ENCODE measurements at places on chromosomes 1 and 21.

DNA sequence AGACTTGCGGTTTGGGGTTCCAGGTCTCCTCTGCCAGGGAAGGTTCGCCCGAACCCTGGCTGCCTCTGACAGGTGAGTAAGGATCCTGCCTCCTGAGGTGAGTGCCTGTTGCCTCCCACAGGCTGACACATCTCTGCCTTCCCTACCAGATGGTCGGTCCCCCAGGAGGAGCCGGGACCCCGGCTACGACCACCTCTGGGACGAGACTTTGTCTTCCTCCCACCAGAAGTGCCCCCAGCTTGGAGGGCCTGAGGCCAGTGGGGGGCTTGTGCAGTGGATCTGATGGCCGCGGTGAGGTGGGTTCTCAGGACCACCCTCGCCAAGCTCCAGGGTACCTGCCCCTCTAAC lies 7.6 kb downstream of the PERM1 start:
- DNase-seq = no peak

DNA sequence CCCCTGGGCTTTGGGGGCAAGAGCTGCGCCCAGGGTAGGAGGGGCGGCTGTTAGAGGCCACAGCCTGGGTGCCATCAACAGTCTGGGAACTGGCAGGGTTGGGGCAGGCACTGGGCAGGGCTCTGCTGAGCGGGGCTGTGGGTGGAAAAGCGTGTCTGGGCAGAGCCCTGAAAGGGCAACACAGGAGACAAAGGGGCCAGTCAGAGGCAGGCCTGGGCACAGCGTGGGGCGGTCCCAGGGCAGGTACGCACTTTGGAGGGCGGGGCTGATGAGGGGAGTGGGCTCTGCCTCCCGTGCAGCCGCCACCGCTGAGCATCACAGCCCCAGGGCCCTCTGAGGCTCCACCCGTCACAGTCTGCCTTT lies 13.9 kb downstream of the CELSR2 start:
- no peak for DNase-seq

- no peak for DNase-seq
Measured at GRCh38 chr1:96238426-96238825, 483.2 kb upstream of the PTBP2 start.

GRCh38 chr21:44954281-44954771 lies 14.5 kb downstream of the SLX9 start:
- DNase-seq = no peak

- DNase-seq = no peak
Measured at GRCh38 chr1:227756172-227756959, 21.1 kb downstream of the SNAP47 start.

GRCh38 chr1:5376538-5377247 lies 615.5 kb downstream of the NPHP4 start:
- DNase-seq = no peak

DNA sequence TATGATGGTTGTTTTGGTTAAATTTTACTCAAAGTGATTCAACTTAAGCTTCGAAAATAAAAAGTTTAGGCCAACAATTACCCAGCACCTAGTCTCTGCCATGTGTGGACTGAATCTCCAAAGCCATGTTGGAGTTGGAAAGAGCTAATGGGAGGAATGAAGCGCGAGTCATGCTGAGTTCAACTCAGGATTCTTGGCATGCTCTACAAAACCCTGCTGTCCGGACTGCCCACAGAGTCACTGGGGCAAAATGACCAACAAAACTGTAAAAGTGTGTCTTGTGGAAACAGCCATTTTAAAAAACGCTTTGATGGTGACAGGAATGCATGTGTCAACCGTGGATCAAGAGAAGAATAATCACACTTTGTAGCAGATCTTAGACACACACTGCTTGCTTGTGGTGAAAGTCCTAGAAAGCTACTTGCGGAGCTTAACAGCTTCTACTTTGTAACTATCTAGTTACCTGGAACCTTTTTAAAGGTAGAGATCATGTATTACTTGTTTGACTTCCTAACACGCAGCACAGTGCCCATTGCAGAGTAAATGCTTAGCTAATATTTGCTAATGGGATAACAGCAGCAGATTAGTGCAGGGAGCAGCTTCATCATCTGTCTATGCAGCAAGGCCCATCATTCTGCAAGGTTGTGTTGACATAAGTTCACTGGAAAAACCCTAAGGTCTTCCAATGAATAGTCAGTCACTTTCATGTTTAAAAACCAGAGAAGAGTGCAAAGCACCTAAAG lies 7.0 kb upstream of the GBP6 start:
- DNase-seq = no peak

DNA sequence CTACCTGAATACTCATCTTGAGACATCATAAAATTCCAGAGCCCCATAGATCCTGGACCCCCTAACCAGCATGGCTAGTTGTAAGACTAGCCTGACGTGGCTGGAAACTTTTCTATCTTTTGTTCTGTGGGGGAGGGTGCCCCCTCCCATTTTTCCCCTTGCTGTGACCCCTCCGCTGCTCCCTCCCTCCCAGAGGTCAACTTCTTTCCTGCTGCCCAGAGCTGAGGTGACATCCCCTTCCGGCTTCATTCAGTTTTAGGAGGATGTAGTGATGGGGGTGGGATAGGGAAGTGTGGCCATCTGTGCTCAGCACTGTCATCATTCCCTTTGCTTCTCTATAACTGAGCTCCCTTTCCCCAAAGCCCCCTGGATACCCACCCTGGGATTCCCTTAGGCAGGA lies 4.4 kb upstream of the SLC41A1 start:
- DNase-seq = no peak

DNA sequence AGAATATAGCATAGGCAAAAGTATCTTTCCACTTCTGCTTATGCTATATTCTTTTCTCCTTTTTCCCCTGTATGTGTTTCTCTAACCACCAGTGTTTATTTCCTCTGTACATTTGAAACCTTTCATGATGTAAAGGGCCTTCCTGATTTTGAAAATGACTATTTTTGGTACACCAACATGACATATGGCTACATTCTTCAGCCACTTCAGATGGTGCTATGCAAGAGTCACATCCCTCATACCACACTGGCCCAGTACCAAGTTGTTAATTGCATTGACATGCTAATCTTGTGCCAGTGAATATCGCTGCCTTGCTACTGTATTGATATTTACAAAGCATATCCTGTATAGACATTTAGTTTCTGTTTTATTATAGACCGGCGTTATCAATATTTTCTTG lies 408.7 kb downstream of the NCAM2 start:
- no peak for DNase-seq

GRCh38 chr1:228275430-228276173 lies 67.8 kb downstream of the OBSCN start:
- peak; percentile 14 for DNase-seq

DNA sequence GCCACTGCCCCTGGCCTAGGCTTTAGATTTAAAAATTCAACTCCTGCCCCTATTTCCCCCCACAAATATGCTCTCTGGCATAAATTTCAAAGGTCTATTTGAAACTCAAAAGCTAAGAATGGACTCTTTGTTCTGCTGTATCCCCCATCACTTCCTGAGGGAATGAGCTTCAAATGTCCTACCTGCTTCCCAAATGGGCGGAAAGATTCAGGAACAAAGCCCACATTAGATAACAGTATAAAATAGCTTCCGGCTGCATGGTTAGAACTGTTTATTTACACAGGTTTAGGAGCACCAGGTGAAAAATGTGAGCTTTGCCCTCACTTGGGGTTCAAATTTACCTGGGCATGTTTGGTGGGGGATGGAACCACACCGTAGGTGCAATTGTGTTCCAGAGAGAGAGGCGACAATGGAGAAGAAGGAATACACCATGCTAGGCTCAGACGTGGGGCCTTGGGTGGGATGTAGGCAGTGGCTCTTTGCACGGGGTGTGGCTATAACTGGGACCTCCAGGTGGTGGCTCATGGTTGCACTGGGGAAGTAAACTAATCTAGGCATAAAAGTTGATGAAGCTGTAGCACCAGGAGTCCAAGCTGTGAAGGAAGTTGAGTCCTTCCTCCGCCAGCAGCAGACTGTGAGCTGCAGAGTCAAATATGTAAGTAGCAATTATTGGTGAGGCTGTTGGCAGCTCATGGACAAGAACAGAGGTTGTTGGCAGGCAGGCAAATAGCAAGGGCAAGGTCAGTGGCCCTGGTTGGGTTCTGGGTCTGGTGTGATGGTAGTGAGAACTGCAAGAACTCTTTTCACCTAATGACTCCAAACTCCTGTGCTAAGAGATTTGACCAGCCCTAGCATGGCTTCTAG lies 41.5 kb upstream of the SRSF10 start:
- DNase-seq = no peak

DNA sequence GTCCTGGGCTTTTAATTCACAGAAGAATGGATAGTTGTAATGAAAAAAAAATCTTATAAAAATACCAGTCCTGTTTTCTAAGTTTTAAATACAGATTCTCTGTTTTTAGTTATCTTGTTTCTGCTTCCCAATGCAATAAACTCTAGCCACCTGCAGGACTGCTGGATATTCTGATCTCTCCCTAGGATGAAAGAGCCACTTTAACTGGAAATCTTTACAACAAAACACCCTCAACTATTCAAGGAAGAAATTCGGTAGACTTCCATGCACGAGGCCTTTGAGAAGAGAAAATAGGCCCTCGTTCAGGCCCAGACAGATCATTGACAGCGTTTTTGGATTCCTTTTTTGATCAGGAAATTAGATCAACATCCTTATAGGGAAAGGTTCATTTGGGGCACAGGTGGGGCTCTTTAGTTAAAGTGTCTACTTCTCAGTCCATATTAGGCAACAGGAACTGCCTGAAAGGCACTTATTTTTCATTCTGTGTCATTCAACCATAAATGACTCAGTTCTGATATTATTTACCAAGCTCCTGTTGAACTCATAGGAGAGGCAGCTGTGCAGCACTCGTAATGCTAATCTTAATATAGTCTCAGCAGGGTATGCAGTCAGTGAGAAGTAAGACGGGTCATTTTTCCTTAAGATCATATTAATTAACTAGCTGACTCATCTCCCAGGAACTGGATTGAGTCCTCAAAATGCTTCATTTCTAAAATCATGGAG lies 71.1 kb upstream of the ERRFI1 start:
- peak; percentile 53 for DNase-seq

DNA sequence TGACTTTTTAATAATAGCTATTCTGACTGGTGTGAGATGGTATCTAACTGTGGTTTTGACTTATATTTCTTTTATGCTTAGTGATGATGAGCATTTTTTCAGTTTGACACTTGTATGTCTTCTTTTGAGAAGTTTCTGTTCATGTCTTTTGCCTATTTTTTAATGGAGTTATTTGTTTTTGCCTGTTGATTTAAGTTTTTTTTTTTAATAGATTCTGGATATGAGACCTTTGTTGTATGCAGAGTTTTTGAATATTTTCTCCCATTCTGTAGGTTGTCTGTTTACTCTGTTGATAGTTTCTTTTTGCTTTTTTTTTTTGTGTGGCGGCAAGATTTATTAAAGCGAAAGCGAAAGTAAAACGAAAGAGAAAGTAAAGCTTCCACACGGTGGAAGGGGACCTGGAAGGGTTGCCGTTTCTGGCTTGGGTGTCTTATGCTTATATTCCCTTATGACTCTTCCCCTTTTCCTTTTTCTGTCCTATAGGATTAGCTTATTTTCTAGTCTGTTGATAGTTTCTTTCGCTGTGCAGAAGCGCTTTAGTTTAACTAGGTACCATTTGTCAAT lies 67.6 kb downstream of the TBX19 start:
- no peak for DNase-seq

DNA sequence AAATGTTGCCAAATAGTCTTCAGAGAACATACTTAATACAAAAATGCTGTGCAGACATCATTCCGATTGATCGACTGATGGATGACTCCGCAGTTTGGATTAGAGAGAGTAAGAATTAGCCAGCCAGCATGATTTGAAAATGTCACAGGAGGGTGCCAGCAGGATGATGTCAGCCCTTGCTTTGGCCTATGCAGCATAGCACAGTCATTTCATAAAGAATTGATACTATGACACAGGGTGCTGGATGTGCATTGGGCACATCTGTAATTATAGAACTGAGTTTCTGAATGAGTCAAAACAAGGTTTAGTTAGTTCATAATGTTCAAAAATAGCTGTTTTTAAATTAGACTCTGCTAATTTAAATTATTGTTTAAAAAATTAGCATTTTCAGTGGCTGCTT lies 21.6 kb upstream of the TRAF5 start:
- no peak for DNase-seq

GRCh38 chr1:115530407-115530806 lies 111.4 kb upstream of the VANGL1 start:
- no peak for DNase-seq

GRCh38 chr1:223088713-223089240 lies 54.3 kb downstream of the TLR5 start:
- no peak for DNase-seq

- no peak for DNase-seq
Measured at GRCh38 chr1:113871597-113872113, at the start of gene PTPN22. Gene PTPN22, minus strand, starts transcription at chr1:113871712.

DNA sequence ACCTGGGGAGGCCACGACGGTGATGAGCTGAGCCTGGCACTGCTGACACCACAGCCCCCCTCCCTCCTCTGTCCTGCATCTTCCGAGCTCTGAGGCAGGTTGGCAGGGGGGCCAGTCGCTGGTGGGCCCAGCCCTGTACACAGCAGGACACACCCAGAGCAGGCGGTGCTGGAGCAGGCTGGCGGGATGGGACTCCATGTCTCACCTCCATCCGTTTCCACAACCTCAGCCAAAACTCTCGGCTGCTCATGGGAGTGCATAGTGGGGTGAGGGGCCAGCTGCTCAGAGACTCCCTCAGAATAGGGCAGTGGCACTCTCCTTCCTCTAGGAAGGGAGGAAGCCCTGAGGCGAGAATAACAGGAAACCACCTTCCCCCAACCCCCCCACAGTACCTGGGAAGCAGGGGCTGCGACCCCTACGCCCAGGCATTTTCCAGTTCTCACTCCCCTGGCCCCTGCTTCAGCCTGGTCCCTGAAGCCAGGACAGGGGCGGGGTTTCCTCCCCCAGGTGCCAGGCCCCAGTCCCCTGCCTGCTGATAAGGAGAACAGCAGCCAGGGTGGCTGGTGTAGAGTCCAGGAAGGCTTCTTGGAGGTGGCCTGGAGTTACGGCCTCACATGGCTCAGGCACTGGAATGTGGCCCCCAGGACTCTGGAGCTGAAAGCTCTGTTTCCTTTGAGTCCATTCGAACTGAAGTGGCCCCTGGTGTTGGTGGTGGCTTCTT lies 3.2 kb upstream of the IBA57 start:
- DNase-seq = no peak

DNA sequence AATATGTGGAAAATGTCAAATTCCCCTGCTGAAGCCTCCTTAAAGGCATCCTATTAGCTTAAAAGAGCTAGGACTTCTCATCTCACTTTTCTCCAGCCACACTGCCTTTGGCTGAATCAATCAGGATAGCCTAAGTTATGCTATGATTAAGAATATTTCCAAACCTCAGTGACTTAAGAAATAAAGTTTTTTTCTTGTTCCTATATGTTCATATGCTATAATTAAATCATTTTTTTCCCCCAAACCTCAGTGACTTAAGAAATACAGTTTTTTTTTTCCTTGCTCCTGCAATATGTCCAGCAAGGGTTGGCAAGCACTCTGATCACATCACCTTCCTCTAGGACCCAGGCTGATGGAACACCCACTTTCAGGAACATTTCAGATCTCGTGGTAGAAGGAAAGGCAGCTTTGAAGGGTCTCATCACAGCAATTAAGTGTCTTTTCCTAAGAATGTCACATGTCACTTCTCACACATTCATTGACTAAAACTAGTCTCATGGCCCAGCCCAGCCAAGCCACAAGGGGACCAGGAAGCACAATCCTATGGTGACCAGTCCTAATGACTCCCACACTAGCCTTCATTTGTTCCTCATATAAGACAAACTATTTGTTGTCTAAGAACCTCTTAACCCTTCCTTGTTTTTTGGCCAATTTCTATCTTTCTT lies 6.3 kb upstream of the JUN start:
- no peak for DNase-seq
